ENCODE measurements at places on chromosomes 2 and 18.
A peak's percentile ranks its signal among the peaks of the same experiment; 100 is the strongest.

GRCh38 chr2:222490131-222490530 is 65.8 kb downstream of the SGPP2 start:
- DNase-seq, result no peak

- no peak for DNase-seq
These were observed 1.9 kb downstream of the SCYGR3 start for GRCh38 chr2:227612546-227613271.

DNA sequence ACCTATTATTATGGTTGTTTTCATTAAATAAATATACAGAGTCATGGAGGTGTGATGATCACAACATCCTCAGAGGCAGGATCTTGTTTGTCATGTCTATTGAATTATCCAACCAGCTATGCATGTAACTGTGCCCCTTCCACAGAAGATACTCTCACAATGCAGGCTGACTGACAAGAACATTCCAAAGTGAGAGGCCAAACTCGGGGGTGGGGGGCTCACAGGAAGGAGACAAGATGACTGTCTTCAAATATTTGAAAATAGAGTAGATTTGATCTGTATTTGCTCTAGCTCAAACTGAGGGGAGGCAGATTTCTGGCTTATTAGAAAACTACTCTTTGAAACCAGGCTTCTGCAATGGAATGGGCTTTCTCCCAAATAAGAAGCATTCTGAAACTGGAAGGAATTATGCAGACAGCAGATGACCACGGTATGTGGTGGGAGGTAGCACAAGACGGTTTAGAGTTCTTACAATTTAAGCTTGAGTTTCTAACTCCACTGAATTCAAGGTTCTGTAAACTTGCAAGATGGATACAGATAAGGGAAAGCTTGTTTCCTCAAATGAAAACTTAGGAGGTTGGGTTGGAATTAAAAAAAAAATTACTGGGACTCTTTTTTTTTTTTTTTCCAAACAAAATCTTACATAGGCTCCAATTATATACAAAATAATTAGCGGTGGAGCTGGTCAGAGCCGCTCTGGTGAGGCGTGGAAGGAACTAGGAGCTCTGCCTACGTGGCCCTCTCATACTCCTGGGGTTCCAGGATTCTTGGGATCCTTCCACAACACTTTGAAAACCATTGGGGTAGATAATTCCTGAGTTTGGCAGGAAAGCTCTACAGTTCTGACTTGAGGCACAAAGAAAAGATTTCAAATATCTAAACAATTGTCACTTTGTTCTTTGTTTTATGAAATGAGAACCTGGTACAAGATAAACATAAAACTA is 79.3 kb downstream of the PLA2R1 start:
- DNase-seq, result no peak

- DNase-seq, result no peak
These were observed 471.8 kb upstream of the CWC22 start for GRCh38 chr2:180478883-180479282.

DNA sequence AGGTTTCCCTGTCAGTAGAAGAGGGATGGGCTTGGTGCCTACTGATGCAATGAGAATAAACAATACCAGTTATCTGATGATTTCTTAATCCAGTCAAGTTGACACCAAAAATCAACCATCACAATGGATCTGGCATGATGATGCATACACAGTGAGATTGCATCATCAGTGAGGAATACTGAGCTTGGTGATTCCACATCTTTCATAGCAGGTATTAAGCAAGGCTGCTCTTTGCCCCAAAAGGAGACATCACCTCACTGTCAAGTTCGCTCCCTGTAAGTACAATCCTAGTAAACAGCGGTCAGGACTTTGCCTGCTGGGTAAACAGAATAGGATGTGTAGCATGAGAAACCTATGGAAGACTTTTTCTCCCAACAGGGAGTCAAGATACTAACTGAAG is 282.7 kb upstream of the CDH2 start:
- no peak for DNase-seq

DNA sequence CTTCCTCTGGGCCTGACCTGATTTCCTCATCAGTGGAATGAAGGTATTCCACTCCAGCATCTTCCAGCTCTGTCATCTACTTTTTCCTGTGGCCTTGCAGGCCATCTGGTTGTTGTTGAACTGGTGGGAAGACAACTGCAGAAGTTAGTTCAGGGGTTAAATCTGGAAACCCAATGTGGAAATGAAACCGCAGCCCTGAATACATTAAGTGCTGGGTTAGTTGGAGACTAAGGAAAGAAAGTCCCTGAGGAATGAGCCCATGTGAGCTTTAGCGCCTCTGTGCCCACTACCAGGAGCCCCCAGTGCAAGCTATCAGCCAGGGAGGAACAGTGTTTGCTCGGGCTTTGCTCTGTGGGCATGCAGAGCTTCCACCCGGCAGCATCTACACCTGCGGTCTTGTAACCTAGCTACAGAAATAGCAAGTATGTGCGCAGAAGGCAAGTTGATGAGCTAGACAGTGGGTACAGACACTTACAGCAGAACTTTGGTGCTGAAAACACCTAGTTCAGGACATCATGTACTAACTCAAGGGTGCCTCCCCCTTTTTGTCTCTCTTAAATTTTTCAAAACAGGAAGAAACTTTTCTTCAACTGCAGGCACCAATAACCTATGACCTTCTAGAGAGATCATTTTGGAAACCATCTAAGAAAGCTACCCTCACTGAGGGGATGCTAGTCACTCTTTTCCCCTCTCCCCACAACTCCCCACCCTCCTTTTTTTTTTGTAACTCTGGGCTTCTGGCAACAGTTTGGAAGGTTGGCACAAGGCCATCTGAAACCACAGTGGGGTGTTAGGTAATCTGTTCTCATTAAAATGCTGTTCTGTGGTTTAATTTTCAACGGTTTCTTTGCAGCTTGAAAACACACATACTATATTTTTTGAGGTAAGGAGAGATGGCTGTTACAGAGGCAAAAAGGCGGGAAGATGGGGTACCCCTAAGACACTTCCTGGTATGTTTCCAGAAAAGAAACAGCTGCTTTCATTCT is 18.3 kb upstream of the CXCR4 start:
- DNase-seq, result peak; percentile 61

- no peak for DNase-seq
These were observed 44.8 kb downstream of the RAB3GAP1 start for GRCh38 chr2:135096665-135097446.

- no peak for DNase-seq
These were observed 31.5 kb downstream of the CXCR4 start for GRCh38 chr2:136086253-136087016.

- no peak for DNase-seq
These were observed 62.9 kb downstream of the SETBP1 start for GRCh38 chr18:44743631-44744030.

DNA sequence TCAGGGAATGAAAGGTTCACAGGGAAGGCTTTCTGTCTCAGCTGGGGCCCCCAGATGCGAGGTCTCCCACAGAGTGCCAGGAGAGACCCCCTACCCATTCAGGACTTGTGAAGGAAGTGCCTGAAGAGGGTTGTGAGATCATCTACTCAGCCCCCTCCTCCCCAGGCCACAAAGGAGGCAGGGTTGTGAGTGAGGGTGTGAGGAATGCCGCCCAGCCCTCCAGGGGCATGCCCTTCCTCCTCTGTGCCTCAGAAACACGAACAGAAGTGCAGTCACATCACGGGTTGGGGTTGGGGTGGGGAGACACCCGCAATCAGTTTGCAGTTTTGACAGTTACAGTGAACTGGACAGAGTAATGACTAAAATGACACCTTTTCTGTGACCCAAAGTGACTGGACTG is 5.0 kb downstream of the MAL start:
- DNase-seq, result no peak

DNA sequence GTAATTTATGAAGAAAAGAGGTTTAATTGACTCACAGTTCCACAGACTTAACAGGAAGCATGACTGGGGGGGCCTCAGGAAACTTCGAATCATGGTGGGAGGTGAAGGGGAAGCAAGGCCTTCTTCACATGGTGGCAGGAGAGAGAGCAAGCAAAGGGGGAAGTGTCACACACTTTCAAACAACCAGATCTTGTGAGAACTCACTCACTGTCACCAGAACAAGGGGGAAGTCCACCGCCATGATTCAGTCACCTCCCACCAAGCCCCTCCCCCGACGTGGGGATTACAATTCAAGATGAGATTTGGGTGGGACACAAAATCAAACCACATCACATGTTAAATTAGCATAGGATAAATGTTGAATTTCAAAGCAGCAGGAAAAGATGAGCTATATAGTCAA is 56.2 kb downstream of the STRADB start:
- peak; percentile 36 for DNase-seq

DNA sequence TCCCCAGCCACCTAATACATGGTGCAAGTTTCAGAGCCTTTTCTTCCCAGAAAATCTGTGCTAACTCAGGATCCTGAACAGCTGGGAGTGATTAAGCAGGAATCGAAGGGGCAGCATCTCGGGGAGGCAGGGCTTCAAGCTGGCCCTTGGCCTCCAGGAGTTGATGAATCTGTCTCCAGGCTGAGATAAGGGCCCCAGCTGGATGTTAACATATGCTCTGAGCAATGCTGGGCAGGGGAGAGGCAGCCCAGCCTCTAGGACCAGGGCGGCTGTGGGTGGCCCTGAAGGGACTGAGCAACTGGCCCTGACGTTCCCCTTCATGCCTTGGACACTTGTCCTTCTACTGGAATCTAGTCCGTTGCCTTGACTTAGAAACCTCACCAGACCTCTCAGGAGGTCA is 84.1 kb upstream of the EPC2 start:
- DNase-seq, result no peak

DNA sequence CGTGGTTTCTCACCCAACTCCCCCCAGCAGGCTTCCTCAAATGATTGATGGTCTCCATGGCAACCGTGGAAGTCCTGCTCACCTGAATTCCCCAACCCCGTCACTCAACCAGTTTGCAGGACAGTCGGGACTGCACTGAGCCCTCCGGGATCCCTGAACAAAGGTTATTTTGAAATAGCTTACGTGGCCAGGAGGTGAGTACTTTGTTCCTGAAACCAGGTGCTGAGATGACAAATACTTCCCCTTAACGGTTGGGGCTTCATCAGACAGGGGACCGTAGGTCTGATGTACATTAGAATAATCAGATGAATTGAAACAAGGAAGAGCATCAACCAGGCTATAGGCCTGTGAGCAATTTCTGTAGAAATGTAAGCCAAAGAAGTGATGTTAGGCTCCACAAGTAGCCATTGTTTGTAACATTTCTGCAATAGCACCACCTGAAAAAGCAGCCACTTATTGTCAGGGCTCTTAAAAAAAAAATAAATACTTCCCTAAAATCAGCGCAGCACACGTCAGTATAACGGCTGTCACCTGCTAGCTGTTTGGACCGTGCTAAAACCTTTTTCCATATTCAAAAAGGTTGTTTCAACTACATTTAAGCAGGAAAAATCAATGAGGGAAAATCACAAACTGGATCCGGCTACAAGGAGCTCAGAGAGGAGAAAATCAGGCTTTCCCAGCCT is 206.4 kb upstream of the ID2 start:
- DNase-seq, result peak; percentile 51

DNA sequence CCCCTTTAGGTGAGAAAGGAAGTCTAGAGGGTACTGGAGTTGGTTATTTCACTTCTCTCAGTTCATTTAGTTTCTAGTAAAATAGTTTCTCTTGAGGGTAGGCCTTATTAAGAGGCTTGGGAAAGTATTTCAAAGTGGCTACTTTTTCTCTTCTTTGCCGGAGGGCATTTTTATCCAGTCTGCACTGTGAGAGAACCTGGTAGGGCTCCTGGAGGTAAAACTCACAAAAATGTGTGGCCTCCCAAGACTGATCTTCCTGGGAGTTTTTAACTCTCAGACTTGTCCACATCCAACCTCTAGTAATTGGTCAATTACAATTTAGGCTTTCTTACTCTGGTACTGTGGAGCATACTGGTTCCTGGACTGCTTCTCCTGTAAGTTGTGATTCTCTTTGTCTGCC is 28.0 kb downstream of the EHBP1 start:
- no peak for DNase-seq

GRCh38 chr2:7899923-7900322 is 781.9 kb upstream of the ID2 start:
- no peak for DNase-seq

DNA sequence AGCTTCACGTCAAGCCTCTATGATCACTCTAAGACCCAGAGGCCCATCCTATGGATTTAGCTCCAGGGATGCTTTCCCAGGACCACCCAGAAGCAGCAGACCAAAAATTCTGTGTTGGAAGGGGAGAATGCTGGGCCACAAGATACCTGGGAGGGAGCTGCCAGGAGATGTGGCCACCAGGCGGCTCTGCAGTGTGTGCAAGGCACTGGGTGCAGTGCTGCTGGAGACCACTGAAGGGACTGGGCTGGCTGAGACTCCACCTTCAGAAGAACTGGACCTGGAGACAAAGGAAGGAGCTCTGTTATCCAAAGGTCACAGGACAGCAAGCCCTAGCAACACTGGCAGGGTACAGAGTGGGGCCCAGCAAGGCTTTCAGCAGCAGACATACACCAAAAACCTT is 34.0 kb downstream of the KANSL3 start:
- no peak for DNase-seq

GRCh38 chr2:21748501-21748900 is 624.7 kb downstream of the TDRD15 start:
- no peak for DNase-seq

GRCh38 chr2:113768770-113769169 is 12.3 kb upstream of the SLC35F5 start:
- no peak for DNase-seq

DNA sequence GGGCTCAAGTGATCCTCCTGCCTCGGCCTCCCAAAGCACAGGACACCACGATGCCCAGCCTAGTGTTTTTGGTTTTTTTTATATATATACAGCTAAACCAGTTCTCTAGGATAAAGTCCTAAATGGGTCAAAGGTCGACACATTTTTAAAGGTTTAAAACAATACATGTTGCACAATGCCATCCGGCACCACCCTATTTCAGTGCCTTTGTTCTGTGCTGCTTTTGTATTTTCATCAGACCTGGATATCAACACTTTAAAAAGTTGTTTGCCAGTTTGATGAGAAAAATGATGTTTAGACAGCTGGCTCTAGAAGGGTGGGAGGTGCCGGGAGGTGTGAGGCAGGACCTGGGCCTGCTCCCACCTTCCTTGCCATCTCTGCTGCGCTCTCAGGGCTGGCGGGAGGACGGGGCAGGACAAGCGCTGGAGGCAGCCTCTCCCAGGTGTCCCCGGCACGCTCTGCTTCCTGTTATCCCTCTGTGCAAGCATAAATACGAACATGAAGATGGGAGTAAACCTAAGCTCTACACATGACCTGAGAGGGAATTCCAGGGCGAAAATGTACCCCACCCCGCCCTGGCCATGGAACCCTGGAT is 103.7 kb downstream of the HS6ST1 start:
- DNase-seq, result no peak

- DNase-seq, result no peak
These were observed 18.9 kb downstream of the GNLY start for GRCh38 chr2:85712849-85713612.

DNA sequence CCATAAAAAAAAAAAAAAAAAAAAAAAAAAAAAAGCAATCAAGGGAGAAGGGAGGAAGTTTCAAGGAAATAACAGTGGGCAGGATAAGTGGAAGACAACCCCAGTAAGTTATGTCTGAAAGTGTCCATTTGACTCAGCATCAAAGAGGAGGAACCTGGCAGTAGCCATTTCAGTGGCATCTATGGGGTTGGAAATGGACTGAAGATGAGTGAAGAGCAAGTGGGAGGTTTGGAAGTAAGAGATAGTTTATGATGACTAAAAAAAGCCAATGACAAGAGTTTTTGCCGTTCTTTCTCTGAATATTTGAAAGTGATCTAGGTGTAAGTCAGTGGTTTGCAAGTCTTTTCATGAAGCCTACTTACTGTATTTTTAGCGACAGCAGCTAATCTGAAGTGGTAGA is 9.2 kb upstream of the SELENOI start:
- DNase-seq, result no peak

- no peak for DNase-seq
These were observed 3.9 kb downstream of the MARCO start for GRCh38 chr2:118945881-118946280.
